ENCODE measurements at places on chromosomes 5 and 9. TPM values are rescaled to one million over a fixed set of nuclear protein-coding genes. Genes with fewer than 3 reads are reported as not detected.

Gene AJM1
- total RNA-seq: 2.1 TPM

Gene PCDHGB1
- 6.6 TPM for total RNA-seq

Gene SPAAR
- 0.25 TPM for total RNA-seq

GRCh38 chr9:96217754-96218693 is 84.0 kb downstream of the HSD17B3 start:
- DNase-seq: peak; percentile 94

DNA sequence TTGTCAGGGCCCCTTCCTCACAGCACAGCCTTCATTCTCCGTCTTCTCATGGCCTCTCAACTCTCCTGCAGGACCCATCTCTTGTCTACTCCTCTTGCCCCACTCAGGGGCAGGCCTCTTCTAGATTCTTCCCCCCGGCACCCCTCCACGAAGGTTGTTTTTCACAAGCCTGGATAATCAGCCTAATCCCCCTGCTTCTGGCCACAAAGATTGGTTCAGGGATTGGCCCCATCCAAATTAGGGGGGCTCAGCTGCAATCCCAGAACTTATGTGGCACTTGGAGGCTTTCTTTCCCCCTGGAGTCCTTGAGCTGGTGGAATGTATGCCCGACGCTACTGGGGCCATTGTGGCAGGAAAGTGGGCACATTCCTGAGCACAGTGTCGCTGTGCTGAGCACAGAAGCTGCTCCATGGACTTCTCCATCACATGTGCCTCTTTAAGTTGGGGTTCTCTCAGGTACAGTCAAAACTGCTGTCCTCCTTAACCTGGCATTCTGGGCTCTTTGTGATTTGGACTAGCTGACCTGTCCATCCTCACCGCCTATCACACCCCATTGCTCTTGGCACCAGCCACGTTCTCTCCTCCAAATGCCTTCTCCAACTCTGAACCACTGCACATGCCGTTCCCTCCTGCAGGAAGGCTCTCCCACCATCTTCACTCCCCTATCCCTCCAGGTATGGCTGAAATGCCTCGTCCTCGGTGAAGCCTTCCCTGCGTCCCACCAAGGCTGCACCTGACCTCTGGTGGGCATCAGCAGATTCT is 66.8 kb upstream of the RNF130 start:
- no peak for DNase-seq

Gene RNF183
- total RNA-seq: 0.50 TPM

Gene LURAP1L
- 0.24 TPM for total RNA-seq

- no peak for DNase-seq
These were observed 41.7 kb downstream of the UNC13B start for GRCh38 chr9:35203528-35203927.

DNA sequence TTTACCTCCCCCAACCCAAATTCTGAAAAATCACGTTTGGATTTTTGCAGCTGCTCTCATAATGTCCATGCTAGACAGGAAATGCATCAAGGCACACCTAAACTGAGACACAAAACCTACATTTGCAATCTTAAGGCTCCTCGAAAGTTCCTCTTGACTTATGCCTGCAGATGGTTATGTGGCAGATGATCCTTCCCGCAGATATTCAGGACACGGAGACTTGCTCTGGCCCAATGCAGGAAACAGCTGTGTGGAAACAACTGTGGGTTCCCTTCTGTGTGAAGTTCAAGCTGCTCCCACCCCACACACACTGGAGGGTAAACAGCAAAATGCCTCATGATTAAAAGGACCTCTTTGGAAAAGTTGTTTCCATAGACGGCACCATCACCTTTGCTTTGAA is 253.8 kb downstream of the EBF1 start:
- no peak for DNase-seq

- no peak for DNase-seq
These were observed 84.2 kb downstream of the GIN1 start for GRCh38 chr5:103035701-103036100.

- no peak for DNase-seq
These were observed 1.4 kb downstream of the ALAD start for GRCh38 chr9:113399646-113400200.

DNA sequence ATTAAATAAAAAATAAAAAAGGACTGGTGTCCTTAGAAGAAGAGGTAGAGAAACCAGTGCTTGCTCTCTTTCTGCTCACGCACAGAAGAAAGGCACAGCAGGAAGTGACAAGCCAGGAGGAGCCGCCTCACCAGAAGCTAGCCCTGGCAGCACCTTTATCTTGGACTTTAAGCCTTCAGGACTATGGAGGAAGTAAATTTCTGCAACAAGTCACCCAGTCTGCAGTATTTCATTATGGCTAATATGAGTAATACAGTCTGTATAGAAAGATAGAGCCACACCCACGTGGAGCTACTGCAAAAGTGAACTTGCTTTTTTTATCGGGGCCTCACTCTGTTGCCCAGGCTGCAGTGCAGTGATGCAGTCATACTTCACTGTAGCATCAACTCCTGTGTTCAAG is 68.4 kb downstream of the PDZD2 start:
- no peak for DNase-seq

Gene PTGES
- 0.19 TPM for total RNA-seq

- no peak for DNase-seq
These were observed 588.0 kb downstream of the PRELID2 start for GRCh38 chr5:145246961-145247744.

Gene DBH
- total RNA-seq: not detected

DNA sequence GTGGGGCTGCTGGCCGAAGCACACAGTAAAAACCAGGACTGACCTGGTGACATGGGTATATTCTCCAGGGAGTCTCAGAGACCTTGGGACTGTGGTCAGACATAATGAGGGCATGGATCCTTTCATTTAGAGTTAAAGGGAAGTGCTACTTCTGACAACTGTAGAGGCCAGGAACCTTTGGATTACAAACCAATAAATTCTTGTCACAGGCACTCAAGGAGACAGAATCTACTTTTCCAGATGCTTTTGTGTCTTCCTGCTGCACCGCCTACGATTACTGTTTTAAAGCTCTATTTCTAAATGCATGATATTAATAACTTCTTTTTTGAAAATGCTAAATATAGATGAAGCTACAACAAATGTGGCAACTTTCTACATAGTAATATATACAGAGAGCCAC is 106.5 kb upstream of the LPAR1 start:
- DNase-seq: no peak

- DNase-seq: no peak
These were observed 500.2 kb downstream of the SPOCK1 start for GRCh38 chr5:136998854-136999357.

Gene ENHO
- 7.1 TPM for total RNA-seq

- DNase-seq: no peak
These were observed 172.3 kb upstream of the PPP1R26 start for GRCh38 chr9:135307300-135307699.

GRCh38 chr9:106707291-106707690 is 155.7 kb upstream of the ZNF462 start:
- DNase-seq: no peak

Gene CDH18
- total RNA-seq: 0.23 TPM

GRCh38 chr5:112346411-112347044 is 72.5 kb downstream of the EPB41L4A start:
- no peak for DNase-seq

DNA sequence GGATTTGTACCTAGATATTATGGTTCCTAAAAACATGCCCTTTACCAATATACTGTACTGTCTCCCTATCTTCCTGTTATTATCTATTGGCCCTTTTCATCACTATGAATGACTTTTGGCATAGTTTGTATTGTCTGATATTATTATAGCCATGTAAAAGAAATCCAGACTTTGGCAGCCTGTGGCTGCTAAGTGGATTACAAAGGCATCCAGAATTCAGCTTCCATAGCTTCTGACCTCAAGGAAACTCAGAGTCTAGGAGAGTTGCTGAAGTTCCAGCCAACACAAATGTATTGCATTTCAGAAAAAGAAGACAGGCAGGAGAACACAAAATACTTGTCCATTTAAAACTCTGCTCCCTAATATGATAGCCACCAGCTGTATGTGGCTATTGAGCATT is 319.2 kb upstream of the MPDZ start:
- DNase-seq: no peak

DNA sequence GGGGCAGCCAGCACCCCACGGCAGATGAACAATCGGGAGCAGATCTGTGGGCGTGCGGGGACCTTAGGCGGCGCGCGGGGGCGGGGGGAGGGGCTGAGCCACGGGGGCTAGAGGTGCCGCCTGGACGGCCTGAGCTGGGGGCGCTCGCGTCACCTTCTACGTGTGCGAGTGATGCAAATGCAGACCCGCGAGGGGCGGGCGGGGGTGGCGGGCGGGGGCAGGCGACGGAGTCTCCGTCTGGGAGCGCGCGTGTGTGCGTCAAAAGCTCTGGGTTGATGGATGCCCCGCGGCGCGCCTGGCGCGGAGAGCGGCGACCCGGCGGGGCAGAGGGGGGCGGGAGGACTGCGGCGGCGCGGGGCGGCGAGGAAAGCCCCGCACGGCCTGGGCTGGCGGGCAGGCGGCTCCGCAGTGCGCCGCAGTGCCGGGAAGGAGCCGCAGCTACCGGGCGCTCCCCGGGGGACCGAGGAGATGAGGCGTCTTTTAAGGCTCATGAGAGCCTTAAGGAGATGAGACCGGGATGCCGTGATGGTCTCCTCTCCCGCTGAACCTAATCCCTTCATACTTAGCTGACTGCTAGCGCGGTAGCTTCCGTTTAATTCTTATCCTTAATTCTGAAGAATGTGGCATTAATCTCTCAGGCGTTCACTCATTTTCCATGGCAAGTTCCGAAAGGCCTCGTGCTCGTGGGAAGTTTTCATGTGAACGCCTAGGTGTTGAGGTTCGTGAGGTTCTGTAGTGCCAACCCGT is 1.5 kb downstream of the SV2C start:
- DNase-seq: peak; percentile 80

DNA sequence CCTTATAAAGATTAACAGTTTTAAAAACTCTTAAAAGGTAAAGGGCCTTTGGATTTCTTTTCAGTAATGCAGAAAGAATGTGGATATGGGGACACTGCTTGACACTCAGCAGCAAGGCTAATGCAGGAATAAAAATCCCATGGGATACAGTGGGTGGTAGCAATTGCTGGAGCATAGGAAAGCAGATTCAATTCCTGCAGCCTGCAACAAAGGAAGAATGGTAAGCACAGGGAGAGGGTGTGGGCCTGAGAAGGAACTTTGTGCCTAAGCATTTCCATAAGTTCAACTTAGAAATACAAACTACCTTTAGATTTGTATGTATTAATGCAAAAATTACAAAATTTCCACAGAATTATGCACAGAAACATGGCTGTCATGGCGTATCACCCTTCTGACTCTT is 65.8 kb upstream of the CDK5RAP2 start:
- no peak for DNase-seq

GRCh38 chr9:113471566-113471965 is 8.0 kb downstream of the RGS3 start:
- peak; percentile 64 for DNase-seq

- peak; percentile 47 for DNase-seq
These were observed 12.0 kb downstream of the UIMC1 start for GRCh38 chr5:176994460-176995121.

Gene PCDHGA9
- 0.89 TPM for total RNA-seq

Gene SLC1A1
- total RNA-seq: 11.3 TPM

Gene C5orf58
- not detected for total RNA-seq

Gene FCN1
- not detected for total RNA-seq

- DNase-seq: no peak
These were observed 519 bp downstream of the HSPA5 start for GRCh38 chr9:125240649-125240999.

GRCh38 chr5:1415626-1416360 is 29.4 kb downstream of the SLC6A3 start:
- DNase-seq: no peak

Gene KCNN2
- total RNA-seq: 1.0 TPM

Gene MCIDAS
- total RNA-seq: 1.6 TPM

GRCh38 chr9:86876621-86877196 is 70.6 kb downstream of the GAS1 start:
- DNase-seq: no peak

DNA sequence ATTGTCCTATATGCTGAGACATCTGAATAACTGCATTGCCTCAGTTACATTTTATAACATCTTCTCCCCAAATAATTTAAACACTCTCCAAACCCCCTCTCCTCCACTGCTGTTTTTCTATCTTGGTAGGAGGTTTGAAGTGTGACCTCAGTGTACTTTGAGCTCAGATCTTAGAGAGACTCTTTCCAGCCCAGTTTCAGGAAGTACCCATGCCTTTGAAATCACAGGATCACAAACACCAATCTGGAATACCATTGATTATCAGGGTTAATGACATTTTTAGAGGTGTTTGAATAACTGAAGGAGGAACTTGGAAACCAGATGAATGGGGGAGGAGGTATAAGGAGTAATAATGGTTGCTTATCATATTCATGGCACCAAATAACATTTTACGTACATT is 93.2 kb downstream of the GCNT1 start:
- DNase-seq: no peak

- DNase-seq: no peak
These were observed 73.8 kb downstream of the DAB2IP start for GRCh38 chr9:121725008-121725775.

DNA sequence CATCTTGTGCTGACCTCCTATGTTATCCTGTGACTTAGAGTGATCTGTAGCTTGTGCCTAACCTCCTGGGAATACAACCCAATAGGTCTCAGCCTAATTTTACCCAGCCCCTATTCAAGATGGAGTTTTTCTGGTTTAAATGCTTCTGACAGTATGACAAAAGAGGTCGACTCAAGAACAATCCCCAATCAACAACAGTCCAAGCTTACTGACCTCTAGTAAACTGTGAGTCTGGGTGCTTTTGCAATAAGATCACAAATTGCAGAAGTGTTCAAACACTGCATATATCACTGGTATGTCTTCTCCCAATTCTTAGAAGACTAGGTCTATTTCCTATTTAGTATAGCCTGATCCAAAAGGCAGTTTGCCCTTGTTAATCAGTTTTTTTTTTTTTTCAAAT is 323.5 kb upstream of the PTGER4 start:
- DNase-seq: no peak

DNA sequence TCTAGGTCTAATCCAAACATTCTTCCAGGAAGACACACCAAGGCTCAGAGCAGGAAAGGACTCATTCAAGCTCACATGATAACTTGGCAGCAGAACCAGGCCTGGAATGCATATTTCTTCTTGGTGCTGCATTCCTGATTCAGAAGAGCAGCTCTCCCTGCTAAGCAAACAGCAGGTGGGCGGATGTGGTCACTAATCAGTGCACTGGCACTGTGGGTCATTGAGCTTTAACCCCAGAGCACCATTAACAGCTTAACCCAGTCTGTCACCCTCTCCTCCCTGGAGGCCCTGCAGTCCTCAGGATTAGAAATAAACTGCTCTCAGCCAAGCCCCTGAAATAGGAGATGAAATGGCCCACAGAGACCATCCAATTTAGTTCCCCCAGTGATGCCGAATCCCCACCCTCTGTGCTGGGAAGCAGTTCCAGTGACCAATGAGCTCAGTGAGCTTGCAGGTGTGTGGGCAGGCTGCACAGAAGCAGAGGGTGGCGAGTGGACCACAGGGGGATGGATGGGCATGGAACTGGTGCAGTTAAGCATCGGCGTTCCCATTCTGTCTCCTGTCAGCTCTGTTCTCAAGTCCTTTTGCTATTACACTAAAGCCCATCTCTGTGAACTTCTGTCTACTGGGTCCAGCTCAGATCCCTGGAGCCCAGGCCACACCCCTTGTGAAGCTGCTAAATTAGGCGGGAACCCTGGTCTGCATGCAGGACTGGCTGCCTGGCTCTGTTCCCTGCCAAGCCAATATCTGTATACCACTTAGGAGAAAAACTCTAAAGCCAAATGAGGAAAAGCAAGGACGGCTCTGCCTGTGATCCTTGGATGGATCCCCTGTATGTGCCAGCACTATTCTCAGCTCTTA is 16.6 kb upstream of the MEGF9 start:
- DNase-seq: peak; percentile 96
